Esophagus squamous epithelium (tissue), 5 donors: ENCODE measurements at places on chromosomes 7 and 10.
A peak's percentile ranks its signal among the peaks of the same experiment; 100 is the strongest.

DNA sequence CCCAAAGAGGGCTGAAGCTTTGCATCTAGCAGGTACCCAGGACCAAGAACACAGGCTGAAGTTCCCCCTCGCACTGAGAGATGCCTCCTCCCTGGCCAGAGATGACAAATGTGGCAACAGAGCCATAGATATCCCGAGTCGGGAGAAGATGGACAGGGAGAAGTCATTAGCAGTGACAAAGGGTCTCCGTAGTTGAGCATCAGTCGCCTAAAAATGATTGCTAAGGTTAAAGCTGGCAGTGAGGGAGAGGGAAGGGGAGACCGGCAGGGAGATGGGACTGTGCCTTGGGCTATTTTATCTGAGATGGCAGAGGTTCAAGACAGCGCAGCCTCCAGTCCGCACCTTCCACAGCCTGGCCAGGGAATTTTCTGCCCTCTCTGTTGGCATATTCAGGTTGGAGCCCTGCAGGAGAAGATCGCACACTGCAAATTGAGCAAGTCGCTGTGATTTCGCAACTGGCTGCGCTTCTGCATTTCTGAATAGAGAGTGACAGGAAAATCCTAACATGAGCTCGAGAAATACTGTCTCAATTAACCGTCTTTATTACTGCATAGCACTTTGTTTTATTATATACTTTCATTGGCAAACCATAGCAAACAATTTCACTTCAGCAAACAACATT is 238.9 kb upstream of the GPR26 start:
- no peak for DNase-seq

DNA sequence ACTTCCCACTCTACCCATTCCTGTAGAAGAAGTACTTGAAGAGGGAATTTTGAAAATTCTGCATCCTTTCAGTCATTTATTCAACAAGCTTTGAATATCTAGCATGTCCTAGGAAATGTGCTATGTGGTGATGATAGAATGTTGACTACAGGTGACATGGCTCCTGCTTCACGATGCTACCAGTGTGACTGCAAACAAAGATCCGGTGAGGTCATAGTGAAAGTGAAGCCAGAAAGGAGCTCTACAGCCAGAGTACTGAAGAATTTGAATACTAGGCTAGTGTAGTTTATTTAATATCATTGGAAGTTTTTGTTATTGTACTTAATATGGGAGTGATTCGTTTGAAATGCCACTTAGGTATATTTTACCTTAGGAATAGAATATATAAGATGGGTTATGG is 348.1 kb downstream of the TFEC start:
- DNase-seq: no peak

- DNase-seq: no peak
Measured at GRCh38 chr7:90176195-90176594, 21.9 kb downstream of the STEAP1 start.

- DNase-seq: no peak
Measured at GRCh38 chr10:49632406-49633317, 18.8 kb downstream of the CHAT start.

DNA sequence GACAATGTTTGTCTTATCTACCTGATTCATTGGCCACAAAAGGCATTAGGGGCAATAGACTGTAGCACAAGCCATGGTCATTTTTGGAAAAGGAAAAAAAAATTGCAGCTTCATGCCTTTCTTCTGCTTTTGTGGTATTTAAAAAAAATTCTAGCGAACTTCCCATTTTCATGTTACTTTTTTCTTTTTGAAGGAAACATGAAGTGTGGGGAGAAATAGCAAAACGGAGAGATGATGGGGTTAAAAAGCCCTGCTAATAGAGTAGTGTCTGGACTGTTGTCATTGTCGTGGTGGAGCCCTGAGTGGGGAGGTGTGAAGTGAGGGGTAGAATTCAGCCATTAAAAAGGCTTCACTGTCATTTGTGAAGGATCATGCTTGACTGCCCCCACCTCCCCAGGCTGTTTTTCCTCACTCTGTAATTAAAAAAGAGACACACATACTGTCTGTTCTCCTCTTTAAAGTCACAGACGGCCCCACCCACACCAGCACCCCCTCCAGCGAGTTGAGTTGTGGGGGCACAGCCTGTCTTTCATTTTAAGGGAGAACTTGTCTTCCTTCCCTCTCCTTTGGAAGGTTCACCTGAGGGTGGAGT is 272.4 kb downstream of the CREB5 start:
- no peak for DNase-seq

DNA sequence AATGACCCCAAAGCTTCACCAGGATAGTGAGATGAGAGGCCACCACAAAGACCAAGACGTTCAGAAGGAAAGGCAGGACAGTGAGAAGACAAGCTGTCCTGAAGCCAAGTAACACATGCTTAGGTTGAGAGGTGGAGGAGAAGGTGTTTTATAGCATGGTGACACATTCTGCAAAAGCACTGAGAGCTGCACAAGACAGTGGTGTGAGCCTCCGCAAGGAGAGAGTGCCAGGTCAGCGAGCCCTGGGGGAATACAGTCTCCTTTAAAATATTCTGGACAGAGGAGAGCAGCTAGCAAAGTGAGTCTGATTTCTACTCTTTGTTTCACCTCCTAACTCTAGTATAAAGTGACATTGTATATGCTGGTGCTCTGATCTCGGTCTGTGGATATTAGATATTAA is 68.0 kb upstream of the VKORC1L1 start:
- DNase-seq: no peak

- DNase-seq: no peak
Measured at GRCh38 chr7:70738151-70738885, 393.6 kb upstream of the GALNT17 start.

GRCh38 chr10:26486990-26487850 is 49.1 kb downstream of the APBB1IP start:
- DNase-seq: no peak

- peak; percentile 86 for DNase-seq
Measured at GRCh38 chr7:2844153-2845033, at the start of gene GNA12. GNA12 (minus strand) TSS chr7:2844308; CDS start chr7:2844161, 147 bp downstream.

GRCh38 chr10:82551506-82551905 is 676.5 kb downstream of the NRG3 start:
- no peak for DNase-seq

DNA sequence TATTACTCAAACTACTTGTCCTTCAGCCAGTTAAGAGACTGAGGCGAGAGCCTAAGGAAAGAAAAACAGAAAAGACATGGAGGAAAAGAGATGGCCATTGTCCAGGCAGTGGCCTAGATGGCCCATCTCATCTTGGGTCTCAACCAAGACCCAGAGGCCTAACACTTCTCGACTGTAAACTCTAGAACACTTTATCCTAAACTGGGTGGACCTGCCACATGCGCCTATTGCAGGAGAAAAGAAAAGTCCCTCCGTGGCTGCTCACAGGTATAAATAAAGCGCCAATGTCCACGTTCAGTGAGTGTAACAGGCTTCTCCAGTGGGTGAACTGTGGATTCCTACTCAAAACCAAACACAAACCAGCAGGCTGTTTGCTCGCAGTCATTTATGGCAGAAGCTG is 92.7 kb upstream of the DDC start:
- no peak for DNase-seq

DNA sequence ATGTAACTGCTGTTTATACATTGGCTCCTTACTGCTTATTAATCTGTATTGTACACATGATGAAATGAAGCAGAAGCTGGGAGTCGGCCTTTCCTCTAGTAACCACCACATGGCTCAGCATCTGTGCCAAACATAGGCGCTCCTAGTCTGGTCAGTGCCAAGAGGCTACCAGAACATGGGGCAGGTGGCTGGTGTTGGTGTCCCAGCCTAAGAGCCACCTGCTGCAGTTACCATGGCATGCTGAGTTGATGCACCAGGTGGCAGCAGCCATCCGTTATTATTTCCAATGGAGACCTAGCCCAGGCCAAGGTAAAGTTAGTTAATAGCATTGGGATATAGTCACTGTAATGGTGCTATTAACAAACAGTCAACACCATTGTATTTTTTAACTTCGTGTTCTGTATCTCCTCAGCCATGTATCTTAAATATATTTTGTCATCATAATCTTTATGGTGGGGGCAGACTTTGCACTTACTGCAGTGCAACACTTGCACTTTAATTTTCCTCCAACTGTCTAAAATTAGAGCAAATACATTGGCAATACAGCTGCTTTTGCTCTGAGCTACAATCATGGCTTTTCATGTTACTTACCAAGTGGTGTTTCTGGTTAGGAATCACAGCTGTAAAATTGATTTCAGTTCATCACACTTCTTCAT is 33.1 kb downstream of the HBP1 start:
- DNase-seq: no peak

GRCh38 chr10:132631338-132631735 is 93.8 kb downstream of the INPP5A start:
- DNase-seq: no peak

DNA sequence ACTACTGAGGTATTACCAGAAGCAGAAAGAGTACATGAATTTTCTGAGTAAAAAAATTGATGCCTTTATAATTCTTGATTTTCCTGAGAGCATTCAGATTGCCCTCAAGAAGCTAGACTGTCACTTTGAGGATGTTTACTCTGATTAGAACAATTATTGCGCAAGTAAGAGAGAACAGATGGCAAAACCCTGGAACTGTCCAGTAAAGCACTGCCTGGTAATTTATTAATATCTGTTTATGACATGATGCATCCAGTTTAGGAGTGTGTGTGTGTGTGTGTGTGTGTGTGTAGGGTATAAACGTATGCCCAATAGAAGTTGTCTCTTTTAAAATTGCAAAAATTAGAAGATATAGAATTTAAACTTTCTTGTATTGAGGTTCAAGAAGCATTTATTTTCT is 379.7 kb downstream of the PHTF2 start:
- no peak for DNase-seq

GRCh38 chr7:100676501-100677306 is 3.2 kb downstream of the GNB2 start:
- no peak for DNase-seq

GRCh38 chr10:112778579-112778978 is 171.5 kb upstream of the TCF7L2 start:
- no peak for DNase-seq

GRCh38 chr7:122010116-122010515 is 133.9 kb downstream of the AASS start:
- no peak for DNase-seq

- no peak for DNase-seq
Measured at GRCh38 chr10:21978191-21978862, 25.2 kb downstream of the DNAJC1 start.

DNA sequence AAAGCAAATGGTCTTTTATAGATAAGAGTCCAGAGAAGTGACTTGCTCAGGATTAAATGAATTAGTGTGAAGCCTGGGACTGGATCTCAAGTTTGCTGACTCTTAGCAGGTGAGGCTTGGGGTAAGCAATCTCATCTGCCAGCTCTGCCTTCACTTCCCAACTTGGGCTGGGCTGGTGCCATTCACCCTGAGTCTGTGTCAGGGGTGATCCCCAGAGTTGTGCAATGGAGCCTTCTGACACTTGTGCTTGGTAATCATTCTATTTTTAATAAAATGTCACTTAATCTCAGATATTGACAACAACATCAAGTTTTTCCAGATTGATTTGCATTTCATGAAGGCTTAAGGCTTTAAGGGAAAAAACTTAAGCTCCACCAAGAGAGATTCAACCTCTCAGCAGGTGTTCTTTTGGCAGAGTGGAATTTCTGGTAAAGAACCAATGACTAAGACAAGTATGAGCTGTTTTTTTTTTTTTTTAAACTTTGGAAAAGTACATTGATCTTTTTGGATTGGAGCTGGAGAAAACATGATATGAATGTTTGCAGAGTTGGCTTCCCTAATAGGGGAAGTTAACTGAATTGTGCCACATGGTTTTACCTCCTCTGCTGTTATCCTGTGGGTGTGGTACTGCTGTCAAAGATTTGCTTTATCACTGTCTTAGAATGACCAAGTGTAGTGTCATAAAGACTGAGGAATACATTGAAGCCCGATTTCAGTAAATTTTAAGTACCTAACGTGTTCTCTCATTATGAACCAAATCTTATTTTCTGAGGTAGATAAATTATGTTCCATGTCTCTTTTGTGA is 48.6 kb upstream of the GPR37 start:
- DNase-seq: no peak

GRCh38 chr7:668139-668931 is 58.2 kb upstream of the DNAAF5 start:
- no peak for DNase-seq

GRCh38 chr10:11207560-11207844 is 189.8 kb downstream of the CELF2 start:
- DNase-seq: no peak

DNA sequence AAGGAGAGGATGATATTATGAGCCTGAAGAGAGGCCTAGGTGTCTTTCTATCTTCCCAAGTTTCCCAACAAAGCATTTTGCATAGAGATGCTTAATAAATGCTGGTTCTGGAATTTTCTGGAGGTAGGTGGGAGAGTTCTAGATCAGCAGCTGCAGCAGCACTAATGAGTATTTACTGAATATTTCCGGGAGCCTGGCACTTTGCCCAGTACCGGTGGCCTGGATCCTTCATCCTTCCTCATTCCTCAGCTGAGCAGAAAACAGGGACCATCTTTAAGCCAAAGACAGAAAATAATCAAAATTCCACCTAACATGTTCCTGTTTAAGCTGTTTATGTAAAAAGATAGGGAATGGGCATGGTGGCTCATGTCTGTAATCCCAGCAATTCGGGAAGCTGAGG is 813.2 kb upstream of the AUTS2 start:
- no peak for DNase-seq

DNA sequence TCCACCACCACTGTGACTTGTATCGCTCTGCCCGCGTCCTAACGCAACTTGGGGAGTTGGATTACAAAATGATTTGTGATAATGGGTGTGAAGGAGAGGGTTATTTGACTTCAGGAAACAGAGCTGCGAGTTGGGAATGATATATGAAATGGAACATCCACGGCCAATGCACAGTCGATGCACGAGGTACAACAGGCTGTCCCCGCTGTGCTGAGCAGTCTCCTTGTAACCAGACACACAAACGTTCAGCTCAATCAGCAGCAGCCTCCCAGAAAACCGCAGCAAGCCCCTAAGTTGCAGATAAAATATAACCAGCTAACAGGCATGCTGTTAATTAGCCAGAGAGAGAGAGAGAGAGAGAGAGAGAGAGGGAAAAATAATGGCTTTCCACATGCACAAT is 332.7 kb upstream of the MGMT start:
- DNase-seq: no peak

- DNase-seq: no peak
Measured at GRCh38 chr10:74867351-74867750, 41.0 kb downstream of the KAT6B start.

DNA sequence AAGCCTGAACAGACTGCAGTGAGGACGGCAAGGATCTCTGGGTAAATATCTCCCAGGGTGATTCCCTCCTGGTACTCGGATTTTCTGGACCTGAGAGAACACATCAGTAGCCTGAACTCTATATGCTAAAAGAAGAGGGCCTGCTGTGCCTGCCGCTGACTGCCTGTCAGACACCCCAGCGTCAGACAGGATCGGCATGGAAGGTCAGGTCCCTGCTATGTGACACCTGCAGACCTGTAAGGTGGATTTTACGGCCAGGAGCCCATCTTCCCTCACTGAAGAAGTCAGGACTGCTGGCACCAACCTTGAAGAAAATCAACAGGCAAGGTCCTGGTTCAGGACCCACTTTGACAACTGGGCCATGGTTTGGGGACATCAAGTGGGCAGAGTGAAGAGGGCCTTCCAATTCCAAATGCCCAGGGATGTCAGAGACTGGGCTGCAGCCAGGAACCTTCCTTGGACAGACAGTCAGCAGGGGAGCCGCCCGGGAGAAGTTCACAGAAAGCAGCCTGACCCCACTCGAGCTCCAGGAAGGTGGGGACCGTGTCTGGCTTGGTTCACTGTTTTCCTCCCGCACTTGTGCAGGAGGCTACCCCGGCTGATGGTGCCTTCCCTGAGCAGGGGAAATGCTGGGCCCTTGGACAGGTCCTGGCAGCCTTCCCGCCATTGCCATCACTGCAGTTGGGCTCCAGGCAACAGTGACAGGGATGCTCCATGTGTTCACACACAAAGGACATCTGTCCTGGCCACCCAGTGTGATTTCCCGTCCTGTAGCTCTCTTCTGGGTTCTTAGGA is 91.8 kb upstream of the LANCL2 start:
- no peak for DNase-seq
